ENCODE measurements at places on chromosomes 11 and 22. TPM values are rescaled to one million over a fixed set of nuclear protein-coding genes. Genes with fewer than 3 reads are reported as not detected.
A peak's percentile ranks its signal among the peaks of the same experiment; 100 is the strongest.

Gene ISX
- not detected for polyA plus RNA-seq

Gene CABP4
- 2.4 TPM for polyA plus RNA-seq

Gene CCDC81
- polyA plus RNA-seq = 0.25 TPM

Gene MS4A6E
- polyA plus RNA-seq = not detected

Gene OR2AG2
- polyA plus RNA-seq = 0.13 TPM

Gene TRIM29
- polyA plus RNA-seq = not detected

Gene GUCY1A2
- polyA plus RNA-seq = 0.03 TPM

Gene CATSPER1
- polyA plus RNA-seq = 0.89 TPM

Gene KRTAP5-10
- not detected for polyA plus RNA-seq

- DNase-seq = no peak
These were observed 34.5 kb downstream of the PDE2A start for GRCh38 chr11:72639502-72640375.

DNA sequence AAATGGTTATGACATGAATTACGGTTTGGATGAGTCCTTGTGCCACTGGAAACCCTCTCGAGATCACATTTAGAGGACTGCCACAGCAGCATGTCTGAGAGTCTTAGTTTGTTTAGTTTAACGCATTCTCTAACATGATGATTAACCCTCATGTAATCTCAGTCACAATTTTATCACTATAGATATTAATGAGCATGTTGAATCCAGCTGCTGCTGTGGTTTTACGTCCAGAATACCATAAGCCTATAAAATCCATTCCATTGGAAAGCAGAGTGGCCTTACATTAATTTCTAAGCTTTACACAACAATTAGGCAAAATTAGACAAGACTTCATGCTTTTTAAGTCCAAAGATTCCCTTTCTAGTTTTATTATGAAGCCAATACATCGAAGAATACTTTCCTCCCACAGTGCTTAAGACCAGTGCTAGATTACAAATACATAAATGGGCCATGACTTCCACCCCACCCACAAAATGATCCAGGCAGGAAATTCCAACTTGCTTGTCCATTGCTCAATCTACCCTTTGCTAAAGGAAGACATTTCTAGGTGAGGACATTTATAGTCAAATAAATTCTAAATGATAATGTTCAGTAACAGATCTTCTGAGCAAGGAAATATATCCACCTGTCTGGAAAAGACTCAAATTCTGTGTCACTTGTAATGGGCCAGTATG is 3.5 kb upstream of the ELMOD1 start:
- no peak for DNase-seq

DNA sequence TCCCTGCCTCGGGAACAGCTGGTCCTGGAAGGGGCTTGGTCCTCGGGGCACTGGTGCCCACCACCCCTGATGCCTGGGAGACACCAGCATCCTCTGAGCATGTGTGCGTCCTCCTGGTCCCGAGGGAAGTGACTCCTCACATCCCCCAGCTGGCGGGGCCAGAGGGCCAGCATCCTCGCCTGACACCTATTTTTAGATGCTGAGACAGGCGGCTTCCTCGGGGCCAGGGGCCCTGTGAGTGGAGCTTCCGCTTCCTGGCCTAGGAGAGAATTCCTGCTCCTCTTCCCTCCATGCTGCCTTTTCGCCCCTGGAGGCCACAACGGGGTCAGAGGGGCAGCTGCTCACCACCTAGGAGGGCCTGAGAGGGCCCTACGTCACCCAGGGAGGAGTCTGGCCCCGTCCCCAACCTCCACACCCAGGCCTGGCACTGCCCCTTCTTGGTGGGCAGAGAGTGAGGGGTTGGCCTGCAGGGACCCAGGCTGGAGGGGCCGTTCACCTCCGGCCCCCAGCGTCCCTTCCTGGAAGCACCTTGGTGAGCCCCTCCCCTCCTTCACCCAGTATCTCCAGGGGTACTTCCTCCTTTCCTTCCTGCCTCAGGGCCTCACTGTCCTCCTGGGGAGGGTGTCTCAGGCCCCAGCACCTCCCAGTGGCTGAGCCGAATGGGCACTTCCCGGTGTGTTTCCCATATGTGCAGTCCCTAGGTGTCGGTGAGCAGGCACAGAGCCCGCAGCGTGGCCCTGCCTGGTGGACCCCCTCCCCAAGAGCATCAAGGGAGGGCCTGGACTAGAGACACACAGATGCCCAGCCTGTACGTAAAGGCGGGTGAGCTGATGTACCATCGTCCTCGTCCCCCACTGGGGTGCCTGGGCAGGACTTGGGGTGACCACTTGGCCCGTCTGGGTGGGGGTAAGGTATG is 6.1 kb downstream of the CD81 start:
- DNase-seq = peak; percentile 51

DNA sequence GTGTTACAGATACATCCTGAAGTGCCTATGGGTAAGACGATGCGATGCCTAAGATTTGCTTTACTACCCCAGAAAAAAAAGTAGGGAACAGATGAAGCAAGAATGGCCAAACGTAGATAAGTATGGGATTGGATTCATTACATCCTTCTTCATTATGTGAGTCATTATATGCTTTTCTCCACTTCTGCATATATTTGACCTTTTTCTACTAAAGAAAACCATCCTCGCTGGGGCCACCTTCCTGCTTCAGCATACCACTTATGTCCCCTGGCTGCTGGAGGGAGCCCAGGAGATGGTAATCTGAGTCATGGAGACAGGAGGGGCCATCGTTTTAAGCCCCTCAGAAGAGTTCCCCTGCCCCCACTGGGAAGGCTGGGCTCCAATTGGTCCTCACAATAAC is 14.4 kb upstream of the KLHL35 start:
- no peak for DNase-seq

GRCh38 chr11:16788141-16789062 is 50.0 kb downstream of the C11orf58 start:
- DNase-seq = peak; percentile 81

- DNase-seq = peak; percentile 59
These were observed 838 bp downstream of the BCL9L start for GRCh38 chr11:118924591-118925585.

- DNase-seq = no peak
These were observed 373.7 kb downstream of the METTL15 start for GRCh38 chr11:28481616-28482480.

DNA sequence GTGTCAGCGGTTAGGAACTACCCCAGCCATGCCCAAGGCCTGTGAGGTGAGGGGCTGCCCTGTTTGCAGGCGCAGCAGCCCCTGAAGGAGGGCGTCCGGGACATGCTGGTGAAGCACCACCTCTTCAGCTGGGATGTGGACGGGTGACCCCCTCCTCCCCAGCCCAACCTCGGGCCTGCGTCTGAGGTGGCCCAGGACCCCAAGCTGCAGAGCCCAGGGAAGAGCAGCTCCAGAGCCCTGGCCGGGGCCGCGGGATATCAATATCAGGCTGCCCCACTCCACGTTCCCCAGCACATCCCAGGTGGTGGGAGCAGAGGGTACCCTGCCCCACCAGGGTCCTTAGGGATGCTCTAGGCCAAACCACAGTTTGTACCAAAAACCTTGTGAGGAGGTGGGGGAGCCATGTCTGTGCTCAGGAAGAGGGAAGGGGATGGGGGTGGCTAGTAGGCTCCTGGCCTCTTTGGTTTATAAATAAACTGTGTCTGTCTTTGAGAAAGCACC is 39.3 kb downstream of the SGSM3 start:
- DNase-seq = no peak

DNA sequence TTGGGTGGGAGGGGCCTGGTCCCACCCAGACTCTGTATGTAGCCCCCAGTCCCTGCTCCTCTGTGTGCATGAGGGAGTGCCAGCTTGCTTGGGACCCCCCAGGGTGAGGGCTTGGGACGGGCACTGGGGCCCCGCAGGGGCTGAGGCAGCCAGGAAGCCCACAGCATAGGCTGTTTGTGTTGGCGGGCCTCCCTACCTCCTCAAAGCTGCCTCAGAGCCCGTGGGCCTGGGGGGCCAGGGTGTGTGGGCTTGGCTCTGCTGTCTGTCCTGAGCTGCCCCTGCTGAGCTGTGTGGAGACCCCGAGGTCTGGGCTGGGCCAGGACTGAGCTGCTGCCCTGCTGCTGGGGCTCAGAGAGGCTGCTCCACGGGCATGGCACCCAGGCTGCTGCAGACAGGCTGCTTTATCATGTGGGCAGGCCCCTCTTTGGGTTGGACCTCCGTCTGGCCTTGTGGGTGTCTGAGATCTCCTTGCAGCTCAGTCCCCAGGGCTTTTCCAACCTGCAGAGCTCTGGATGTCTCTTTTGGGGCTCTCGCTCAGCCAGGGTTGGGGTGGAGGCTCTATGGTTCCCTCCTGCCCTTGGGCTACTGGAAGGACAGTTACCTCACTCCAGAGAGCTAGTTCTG is 3.3 kb downstream of the TSPAN4 start:
- DNase-seq = peak; percentile 46

DNA sequence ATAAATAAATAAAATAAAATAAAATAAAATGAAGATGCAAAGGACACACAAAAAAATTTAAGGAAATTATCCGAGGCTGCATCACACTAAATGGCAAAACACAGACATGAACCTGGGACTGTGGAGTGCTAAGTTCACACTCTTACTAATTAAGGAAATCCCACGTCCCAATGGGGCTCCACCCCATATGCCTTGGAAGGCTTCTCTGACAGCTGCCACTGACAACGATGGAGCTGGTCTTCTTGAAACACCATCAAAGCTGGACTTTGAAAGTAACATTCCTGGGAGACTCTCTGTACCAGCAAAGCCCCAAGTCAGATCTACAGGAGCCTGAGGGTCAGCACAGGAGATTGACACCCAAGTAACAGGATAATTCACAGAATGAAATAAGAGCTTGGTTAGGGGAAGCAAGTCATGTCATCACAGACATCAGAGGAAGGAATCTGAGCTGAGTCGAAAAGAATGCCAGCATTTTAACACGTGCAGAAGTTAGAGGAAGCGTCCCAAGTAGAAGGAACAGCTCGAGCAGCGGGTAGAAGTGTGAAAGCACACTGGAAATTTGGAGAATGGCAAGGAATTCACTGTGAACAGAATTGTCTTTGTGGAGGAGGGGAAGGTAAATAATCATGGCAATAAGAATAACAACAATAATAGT is 13.8 kb downstream of the TPST2 start:
- peak; percentile 39 for DNase-seq

DNA sequence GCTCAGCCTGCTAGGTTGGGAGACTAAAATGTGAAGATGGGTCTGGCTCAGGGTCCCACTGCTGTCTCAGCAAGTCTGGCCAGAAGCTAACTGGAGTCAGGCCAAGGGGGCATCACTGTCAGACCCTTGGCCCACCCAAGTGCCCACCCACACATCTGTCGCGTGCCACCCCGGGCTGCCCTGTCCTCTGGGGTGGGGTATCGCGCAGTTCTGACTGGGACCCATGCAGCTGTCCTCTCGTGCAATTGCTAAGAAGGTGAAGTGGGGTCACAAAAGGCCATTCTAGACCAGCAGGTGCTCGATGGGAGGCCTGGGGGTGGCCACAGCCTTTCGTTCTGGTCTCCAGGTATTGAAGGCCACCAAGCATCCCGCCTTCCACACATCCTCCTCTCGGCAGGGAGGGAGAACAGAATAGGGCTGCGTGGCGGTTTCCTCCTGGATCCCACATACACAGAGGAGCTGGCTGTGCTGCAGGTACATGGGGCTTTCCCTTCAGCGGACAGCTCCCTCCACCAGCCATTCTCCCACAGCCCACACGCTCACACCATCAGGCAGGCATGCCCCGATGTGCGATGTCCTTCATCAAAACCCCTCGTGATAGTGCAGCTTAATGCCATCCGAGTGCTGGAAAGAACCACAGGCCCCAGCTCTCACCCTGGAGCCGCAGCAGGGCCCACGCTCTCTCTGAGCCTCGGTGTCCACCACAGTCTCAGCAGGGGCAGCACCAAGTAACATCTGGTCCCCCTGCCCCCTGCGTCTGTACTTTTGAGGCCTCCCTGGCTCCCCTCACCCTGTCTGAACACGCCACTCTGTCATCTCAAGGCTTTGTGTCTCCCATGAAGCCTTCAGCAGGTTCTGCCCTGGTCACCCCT is 37.6 kb downstream of the SHANK2 start:
- DNase-seq = no peak

DNA sequence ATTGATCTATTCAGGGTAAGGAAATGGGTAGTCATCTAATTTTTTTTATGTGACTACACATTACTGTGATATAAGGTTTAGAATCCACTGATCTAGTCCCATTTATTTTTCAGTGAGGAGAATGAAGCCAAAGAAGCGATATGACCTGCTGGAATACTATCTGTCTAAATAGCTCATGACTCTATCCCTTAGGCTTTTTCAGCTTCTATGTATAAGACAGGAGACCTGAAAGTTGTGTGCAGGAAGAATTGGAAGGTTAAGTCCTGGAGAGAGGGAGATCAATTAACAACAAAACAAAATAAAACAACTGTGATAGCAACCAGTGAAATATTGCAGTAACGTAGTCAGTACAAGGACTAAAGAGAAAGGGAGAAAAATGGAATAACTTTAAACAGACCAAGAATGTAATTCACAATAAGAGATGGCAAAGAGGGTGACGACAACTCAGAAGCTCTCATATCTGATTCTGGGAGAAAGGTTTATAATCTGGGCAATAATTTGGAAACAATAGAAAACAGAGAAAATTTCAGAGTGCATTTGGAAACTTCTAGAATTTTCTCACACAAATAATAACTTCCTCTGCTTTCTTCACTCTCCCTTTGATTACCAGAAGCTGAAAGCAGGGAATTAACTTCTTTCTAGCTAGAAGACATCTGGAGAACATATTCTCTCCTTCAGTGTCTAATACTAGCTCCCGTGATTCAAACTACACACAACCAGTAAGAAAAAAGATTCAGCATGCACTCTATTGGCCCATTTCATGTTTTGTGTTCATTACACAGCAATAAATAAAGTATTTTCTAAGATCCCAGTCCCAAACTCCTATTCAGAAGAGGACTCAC is 19.2 kb upstream of the CASP12 start:
- DNase-seq = peak; percentile 56

- DNase-seq = no peak
These were observed 29.1 kb downstream of the TSPAN18 start for GRCh38 chr11:44755556-44756523.

DNA sequence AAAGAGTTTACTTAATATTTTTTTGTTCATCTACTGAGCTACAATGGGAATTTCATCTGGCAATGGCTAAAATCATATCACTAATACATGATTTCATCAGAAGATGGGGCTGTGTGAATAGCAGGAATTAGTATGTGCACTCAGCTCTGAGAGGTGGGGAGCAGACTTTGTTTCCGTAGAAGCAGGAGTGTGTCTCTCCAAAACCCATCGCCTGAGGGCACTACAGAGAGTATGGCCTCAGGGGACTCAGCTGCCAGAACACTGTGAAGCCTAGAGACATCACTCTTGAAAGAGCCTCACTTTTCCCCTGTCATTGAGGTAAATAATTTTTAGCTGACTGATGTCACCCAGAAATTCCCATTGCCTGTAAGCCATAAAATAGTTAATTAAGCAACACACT is 261.4 kb upstream of the ISX start:
- no peak for DNase-seq

Measured in endothelial cell of umbilical vein (primary cell).